Activated CD8-positive, alpha-beta memory T cell treated with anti-CD3 and anti-CD28 coated beads for 4 hours (primary cell): ENCODE measurements at places on chromosomes 6 and 20.

GRCh38 chr20:14431568-14431967 lies 94.2 kb upstream of the FLRT3 start:
- no peak for DNase-seq

DNA sequence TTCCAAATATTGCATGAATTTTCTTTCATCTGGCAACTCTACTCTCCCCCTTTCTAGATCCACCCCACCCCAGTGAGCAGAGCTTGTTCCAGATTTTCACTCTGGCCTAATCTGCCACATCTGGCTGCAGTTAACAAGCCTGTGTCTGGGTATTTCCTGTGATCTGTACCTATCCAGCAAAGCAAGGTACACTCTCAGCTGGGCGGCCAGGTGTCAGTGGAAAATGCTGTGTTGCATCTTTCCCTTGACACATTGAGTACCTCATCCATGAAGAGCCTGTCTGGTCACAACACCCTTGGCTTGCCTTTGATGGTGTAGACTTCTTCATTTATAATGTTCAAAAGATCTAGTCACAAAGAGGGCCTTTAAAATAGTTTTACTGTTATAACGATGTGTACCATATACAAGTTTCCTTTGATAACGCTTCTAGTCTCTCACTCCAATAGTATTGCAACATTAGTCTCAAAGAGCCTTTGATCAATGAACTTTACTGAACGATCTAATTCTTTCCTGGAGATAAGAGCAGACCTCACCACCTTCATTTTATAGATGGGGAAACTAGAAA lies 6.0 kb upstream of the RNF182 start:
- no peak for DNase-seq

GRCh38 chr6:112343390-112343789 lies 3.7 kb upstream of the RFPL4B start:
- DNase-seq: no peak

- DNase-seq: no peak
Measured at GRCh38 chr6:132751306-132751705, 6.4 kb downstream of the VNN2 start.

DNA sequence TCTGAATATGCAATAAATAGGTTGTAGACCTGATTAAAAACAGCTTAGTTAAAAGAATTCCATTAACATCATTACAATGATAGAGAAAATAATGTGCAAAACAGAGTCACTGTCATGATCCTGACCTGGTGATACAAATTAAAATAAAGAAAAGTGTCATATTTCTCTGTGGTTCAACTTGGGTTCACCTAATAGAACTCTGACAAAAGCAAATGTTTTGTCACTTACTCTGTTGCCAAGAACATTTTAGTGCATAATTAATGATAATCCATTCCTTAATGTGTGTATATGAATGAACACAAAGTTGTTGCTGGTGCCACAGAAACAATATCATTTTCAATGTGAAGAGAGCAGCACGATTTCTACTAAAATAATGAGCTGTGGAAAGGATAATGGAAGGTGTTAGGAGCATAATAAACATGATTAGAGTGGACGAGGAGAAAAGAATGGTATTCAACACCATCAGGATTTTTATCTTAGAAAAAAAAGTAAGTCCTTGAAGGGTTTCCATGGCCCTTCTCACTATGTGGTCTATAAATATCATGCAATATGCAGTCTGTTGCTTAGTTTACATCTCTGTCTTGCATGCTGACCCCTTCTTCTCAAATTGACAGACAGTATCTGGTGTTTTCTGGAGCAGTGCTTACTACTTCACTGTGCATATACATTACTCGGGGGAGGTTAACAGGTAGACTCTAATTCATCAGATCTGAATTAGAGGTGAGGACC lies 656.6 kb upstream of the MMS22L start:
- no peak for DNase-seq
